Stimulated activated CD4-positive, alpha-beta T cell treated with anti-CD3 and anti-CD28 coated beads, TNF-alpha, amount 100 ng/mL, for 1 hour (primary cell): ENCODE measurements at places on chromosomes 2 and 18.

- DNase-seq, result no peak
Measured at GRCh38 chr2:203750346-203751068, 44.1 kb downstream of the CD28 start.

- no peak for DNase-seq
Measured at GRCh38 chr2:47598476-47598875, 184.5 kb upstream of the MSH6 start.

GRCh38 chr2:36819095-36819711, 122.7 kb downstream of the VIT start:
- DNase-seq, result no peak

DNA sequence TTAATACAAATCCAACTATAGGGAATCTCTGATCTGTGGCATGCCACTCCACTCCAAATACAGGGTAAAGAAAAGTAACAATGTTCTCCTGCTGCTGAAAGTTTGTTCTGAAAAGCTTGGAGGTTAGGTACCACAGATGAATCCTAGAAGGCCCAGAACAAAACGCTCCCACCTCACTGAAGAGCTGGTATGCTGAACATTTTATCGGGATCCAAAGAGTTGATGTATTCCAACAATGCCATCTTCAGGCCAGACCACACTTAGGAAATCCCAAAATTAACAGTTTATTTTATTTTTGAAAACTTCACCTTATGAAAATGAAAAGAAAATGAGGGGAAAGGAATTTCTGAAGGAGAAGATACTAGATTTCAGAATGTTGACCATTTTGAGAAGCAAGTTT, 145.1 kb upstream of the CDH19 start:
- DNase-seq, result no peak

DNA sequence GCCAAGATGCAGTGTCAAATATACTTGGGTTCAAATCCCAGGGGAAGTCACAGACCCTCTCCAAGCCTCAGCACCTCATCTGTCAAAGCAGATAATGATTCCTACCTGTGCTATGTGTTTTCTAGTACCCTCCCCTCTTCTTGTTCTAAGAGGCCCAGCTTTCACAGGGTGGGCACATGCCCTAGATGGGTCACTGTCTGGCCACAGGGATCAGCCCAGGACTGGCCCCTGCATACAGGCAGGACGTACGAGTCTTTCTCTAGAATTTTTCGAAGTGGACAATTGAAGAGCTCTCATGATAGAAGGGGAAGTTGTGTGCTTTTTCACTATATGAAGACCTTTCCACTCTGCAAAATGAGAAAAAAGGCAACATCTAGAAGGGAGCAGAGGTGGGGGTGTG, 22.2 kb downstream of the ARL4C start:
- no peak for DNase-seq

GRCh38 chr2:52775674-52776073, 991.9 kb upstream of the CHAC2 start:
- DNase-seq, result no peak

GRCh38 chr2:222878877-222879603, 18.2 kb downstream of the ACSL3 start:
- no peak for DNase-seq

- DNase-seq, result no peak
Measured at GRCh38 chr2:195638750-195639149, 18.3 kb upstream of the SLC39A10 start.

DNA sequence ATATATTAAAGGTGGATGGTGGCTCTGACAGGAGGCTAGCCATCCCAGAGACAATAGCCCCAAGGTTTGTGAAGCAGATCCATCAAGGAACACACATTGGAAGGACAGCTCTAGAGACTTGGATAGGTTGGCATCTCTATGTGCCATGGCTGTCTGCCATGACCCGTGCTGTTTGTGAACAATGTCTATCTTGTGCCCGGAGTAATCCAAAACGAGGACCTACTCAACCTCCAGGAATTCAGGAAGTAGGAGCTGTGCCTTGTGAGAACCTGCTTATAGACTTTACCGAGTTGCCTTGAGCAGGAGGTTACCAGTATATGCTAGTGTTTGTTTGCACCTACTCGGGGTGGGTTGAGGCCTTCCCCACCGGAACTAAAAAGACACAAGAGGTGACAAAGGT, 43.1 kb upstream of the SELENOI start:
- DNase-seq, result no peak

- DNase-seq, result no peak
Measured at GRCh38 chr2:156006721-156007618, 325.6 kb downstream of the NR4A2 start.

DNA sequence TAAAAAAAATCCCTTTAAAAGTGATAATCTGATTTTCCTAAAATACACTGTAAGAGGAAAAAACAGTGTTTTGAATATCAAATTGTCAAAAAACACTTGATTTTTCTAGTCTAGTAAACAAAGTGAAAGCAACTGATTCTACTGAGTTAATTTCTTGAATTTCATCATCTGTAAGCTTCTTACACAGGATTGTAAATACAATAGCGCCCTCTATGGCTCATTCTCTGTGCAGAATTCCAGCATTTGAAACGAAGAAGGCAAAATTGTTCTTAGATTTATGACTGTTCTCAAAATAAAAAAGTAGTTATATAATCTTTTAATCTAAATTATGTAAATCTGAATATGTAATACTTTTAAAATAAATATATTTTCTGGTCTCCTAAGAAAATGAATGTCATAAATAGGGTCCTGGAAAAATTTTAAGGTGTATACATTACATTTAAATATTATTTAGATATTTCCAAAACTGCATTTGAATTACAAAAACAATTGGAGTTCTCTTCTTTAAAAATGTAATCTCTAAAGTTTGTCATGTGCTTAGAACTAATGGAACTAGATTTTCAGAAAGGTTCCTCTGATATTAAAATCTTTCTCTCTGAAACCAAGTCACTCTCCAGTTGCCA, 176.9 kb upstream of the MC4R start:
- no peak for DNase-seq

GRCh38 chr2:171688129-171688465, 828 bp downstream of the DYNC1I2 start:
- no peak for DNase-seq

DNA sequence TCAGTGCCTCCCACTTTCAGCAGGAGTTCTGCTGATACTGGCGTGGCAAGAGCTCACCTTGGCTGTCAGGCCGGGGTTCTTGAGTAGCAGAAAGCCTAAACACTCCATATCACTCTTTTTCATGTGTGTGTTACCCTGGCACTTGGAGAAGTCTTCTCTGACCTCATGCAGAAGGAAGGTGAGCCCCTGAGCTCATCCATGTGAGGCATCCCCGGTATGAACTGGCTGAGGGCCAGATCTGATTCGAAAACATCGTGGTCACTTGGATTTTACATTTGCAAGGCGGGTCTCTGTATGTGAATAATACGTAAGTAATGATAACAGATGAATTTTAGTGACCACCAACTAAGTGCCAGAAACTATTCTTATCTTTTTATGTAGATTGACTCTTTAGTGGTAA, 93.6 kb downstream of the RAPGEF4 start:
- no peak for DNase-seq

GRCh38 chr2:174914853-174915760, 90.1 kb downstream of the CHN1 start:
- no peak for DNase-seq

DNA sequence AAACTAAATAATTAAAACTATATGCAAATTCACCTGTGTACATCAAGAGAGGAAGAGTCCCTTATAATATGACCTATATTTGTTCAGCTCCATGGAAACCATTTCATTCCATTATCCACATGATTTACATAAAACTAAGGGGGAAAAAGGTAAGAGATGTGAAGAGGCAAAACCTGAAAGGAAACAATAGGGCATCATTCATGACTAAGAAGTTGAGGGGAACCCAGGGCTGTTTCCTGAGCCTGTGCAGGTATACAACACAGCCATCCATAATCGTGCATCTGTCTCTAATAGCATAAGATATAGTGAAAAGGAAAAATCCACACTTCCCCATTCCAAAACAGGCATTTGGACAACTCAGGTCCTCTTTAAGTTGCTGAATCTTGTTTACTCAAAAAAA, 151.3 kb downstream of the NR4A2 start:
- no peak for DNase-seq

DNA sequence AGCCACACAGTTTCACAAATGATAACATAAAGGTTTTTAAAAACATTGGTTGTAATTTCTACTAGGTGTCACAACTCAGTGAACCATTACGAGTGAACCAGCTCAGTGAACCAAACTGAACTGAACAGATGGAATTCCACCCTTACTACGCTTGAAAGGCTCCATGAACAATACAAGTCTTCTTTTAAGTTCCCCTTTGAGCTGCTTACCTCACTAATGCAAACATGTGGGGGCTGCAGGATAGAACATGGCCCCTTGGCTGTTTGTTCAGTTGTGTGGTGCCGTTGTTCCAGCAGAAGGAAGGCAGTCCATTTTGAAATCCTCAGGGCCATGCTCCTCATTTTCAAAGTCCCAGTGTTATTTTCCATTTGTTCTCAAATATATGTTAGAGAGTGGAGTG, 30.7 kb upstream of the KLHL14 start:
- DNase-seq, result no peak

DNA sequence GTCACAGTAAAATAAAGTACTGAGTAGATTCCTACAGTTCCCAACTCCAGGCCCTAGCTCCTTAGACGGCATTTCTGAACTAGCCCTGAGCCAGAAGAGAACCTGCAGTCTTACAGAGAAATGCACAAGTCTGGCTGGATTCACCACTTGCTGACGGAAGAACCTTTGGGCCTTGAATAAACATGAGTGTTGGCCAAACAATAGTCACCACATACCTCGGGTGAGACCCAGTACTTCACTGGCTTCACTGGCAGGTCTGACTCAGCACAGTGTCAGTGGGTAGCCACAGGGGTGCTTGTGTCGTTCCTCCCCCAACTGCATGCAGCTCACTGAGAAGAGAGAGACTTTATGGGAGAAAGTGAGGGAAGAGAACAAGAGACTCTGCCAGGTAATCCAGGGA, 88.9 kb downstream of the TMEM185B start:
- no peak for DNase-seq

- no peak for DNase-seq
Measured at GRCh38 chr2:11856095-11856494, 109.7 kb downstream of the LPIN1 start.

- DNase-seq, result no peak
Measured at GRCh38 chr18:61337527-61337926, 4.3 kb downstream of the CDH20 start.

DNA sequence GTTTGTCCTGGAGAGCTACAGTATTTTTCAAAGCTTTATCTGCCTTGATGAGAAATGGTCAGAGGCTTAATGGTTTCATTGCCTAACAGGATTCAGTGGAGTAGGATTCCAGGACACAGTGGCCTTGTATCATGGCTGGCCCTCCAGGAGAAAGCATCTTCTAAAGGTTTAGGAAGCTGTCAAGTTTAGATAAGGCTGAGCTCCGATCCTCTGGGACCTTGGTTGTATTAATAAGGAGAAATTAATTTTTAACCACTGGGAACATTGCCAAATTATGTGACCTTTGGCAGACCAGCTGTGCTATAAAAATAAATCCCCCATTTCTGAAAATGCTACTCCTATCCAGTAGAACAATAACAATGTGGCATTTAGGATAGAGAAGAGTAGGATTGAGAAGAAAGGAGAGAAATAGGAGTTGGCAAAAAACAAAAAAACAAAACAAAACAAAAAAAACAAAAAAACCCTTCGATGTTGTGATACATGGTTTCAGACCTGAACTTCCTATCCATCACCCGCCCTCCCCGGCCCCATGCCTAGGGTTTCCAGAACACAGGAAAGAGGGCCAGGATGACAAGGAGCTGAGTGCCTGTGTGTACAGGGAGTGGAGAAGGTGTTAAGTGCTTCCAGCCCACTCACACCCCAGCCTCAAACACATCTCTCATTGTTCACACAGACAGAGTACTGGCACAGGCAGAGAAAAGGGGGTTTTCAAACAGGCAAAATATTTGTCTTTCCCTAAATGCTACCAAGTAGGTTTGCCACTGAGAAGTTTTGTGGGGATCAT, 6.3 kb downstream of the NRP2 start:
- DNase-seq, result no peak

GRCh38 chr2:71668326-71669057, 215.1 kb downstream of the DYSF start:
- no peak for DNase-seq

DNA sequence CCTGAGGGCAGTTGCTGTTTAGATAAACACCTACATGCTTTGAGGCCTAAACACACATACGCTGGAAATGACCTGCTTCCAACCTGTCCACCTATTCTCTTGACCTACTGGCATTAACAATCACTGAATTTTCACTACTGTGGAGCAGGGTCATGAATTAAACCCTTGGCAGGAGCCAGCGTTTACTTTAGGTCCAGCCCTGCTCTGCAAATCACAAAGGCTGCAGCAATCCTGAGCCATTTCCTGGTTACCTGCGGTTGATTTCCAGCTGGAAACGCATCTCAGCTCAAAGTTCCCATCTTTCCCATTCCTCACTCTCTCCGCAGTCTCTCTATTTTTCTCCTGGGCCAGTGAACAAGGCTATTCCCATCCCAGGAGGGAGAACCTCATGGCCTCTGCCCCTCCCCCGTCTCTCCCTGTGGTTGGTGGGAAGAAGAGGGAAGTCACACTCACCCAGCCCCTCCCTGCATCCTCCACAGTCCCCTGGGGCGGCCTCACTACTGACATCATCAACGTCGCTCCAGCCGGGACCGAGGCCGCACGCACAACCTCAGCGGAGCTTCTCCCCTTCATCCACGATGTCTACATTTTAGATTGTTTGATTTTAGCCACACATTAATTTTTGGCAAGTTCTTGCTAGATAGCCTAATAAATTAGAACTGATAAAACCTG, 84.5 kb upstream of the SNTG2 start:
- DNase-seq, result no peak

DNA sequence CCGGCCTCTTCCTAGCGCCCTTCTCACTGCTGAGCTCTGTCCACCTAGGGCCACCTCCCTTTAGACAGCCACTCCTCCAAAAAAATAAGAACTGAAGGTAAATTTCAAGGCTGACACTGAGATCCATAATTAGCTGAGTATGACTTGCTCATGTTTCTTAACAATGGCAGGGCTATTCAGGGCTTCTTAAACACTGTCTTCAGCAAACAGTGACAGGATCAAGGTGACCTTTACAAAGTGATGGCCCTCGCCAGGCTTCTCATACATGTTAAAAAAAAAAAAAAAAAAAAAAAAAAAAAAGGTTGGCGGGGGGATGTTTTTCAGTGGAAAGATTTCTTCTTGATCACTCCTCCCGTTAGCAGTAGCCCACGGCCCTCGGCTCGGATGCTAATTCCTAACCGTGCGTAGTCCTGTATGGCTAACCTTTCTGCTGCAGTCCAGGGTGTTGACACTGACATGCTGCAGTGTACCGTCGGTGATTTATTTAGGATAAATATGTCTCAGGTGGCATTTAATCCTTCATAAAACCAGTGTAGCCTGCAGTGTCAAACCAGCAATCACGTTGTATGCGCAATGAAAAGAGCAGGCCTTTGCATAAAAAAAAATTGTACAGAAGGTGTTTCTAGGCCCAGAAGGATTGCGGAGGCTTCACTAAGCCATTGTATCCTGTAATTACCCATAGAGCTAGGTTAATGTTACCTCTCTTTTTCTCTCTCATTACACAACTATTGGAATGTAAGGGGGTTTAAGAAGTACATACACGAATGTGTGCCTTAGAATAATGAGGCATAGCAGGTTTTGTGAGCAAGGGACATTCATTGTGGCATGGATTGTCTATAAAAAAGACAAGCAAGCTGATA, 142.7 kb downstream of the PTGR3 start:
- DNase-seq, result no peak
